ENCODE measurements at places on chromosomes 13 and 19.

GRCh38 chr19:44925114-44925891 lies 10.9 kb downstream of the APOC1 start:
- DNase-seq, result peak; percentile 89

GRCh38 chr19:16896146-16897028 lies 7.6 kb downstream of the F2RL3 start:
- DNase-seq, result no peak

DNA sequence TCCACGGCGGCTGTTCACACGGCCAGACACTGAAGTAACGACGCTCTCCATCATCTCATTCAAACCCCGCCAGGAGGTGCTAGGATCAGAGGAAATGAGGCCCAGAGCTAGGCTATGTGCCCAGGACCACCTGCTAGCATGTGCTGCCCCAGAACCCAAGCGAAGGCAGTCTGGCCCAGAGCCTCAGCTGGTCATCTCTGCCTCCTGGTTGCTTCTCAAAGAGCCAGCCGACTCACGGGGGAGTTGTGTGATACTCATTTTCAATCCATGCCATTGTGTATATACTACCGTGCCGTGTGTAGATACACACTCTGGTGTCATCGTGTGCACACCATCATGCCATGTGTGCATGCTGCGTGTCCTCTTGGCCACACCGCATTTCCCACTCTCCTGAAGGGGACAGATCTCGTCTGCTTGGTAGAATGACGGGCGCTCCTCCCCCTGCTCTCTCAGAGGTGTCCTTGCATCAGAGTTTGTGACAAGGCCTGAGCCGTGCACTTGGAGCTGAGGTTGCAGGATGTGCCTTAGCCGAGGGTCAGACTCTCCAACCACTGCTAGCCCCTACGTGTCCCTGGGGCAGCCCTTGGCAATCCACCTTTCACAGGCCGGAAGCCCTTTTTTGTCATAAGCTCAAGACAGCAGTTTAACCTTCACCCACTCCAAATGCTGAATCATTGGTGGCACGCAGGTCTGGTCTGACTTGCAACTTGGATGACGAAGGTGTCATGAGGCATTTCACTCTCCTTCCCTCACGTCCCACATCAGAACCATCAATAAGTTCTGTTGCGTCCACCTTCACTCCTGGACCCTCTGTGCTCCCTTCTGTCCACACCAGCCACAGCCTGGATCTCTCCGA lies 130.4 kb downstream of the CRYL1 start:
- DNase-seq, result no peak

GRCh38 chr13:62626771-62627170 lies 1211.1 kb upstream of the PCDH20 start:
- no peak for DNase-seq

GRCh38 chr13:96052656-96053002 lies 572 bp downstream of the UGGT2 start:
- DNase-seq, result no peak

- no peak for DNase-seq
Observed at GRCh38 chr19:919199-920050, 2.3 kb downstream of the KISS1R start.

DNA sequence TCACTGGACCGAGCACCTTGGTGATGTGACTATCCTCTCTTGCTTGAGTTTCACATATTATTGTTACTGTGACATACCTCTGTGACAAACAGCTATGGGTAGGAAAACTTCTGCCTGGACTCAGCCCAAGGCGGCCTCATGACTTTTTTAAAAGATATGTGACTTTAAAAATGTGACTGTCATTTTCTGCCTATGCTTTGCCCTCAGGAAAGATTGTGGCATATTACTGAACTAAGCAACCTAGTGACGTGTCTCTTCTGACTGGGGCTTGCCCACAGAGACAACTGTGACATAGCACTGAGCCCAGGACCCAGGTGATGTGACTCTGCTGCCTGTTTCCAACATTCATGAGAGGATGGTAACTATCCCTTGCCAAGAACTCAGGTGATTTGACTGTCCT lies 84.8 kb downstream of the ZNF728 start:
- DNase-seq, result no peak

DNA sequence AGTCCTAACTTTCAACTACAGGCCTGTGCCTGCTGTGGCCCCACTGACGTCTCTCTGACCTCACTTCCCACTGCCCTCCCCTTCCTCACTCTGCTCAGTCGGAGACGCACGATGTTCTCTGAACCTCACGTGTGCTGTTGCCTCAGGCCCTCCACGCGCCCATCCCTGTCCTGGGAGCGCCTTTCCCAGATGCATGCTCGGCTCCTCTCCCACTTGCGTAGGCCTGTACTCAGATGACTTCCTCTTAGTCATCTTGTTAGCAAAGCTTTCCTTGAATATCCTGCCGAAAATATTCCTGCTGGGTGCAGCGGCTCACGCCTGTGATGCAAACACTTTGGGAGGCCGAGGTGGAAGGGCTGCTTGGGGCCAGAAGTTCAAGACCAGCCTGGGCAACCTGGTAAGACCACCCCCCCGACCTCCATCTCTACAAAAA lies 9.3 kb upstream of the SYT5 start:
- no peak for DNase-seq

DNA sequence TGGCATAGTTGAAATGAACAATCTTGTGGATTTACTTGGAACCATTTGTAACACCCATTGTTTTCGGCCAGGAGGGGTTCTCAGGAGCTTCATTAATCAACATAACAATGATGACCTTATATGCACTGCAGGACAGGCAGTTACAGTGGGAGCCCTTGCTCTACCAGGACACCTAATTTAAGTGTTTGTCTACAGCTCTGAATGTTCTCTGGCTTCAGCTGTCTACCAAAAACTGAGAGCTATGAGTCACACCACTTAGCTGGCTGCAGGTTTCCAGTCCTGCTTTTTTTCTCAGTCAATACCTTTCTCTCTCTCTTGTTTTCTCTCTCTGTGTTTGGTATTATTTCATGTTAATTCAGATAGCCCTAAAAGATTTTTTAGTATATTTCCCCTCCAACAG lies 105.4 kb upstream of the MBNL2 start:
- no peak for DNase-seq

GRCh38 chr13:47650209-47650608 lies 350.9 kb downstream of the SUCLA2 start:
- DNase-seq, result no peak

- DNase-seq, result no peak
Observed at GRCh38 chr13:31227870-31228269, 28.1 kb downstream of the B3GLCT start.

DNA sequence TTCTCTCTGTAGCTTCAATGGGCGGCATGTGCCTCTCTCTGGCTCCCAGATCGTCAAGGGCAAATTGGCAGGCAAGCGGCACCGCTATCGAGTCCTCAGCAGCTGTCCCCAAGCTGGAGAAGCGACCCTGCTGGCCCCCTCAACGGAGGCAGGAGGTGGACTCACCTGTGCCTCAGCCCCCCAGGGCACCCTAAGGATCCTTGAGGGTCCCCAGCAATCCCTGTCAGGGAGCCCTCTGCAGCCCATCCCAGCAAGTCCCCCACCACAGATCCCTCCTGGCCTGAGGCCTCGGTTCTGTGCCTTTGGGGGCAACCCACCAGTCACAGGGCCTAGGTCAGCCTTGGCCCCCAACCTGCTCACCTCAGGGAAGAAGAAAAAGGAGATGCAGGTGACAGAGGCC lies 1.7 kb downstream of the POLR1G start:
- DNase-seq, result no peak

DNA sequence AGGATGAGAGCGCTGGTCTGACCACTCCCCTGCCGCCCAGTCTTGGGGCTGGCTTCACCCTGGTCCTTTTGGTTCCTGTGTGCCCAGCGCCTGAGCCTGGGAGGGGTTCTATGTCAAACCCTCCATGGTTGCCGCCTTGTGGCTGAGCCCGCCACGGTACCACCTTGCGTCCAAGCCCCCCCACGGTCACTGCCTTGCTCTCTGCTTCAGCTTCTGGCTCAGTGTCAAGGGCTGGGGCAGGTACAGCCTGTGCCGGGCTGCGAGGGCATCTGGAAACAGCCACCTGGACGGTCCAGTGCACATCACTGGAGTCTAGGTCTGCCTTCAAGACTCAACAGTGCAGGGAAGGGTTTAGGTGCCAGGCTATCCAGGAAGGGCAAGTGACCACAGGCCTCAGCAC lies 14.3 kb upstream of the GALP start:
- no peak for DNase-seq

DNA sequence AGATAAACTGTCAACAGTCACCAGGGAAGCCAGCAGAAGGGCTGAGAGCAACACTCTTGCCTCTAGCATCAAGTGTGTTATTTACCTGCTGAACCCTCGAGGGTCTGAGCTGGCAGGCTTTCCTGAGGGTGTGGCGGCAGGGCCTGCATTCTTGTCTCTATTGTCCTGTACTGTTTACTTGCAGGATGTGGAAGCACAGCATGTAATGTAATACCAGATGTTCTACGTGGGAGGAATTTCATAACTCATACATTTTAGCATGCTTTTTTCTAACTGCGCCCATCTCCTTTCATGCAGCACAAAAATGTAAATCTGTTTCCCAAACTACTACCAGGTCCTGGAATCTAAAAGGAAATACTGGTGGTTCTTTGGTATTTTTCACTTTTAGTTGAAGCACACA lies 153.1 kb downstream of the RGCC start:
- DNase-seq, result peak; percentile 39

GRCh38 chr13:28582892-28583240 lies 76.1 kb upstream of the POMP start:
- DNase-seq, result no peak

DNA sequence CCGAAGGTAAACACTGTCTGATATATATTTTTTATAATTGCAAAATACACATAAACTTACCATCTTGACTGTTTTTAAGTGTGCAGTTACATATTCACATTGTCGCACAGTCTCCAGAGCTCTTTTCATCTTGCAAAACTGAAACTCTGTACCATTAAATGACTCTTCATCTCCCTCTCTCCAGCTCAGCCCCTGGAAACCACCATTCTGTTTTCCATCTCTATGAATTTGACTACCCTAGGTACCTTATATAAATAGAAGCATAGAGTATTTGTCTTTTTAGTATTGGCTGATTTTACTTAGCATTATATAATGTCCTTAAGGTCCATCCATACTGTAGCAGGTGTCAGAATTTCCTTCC lies 45.8 kb downstream of the LRCH1 start:
- DNase-seq, result no peak

DNA sequence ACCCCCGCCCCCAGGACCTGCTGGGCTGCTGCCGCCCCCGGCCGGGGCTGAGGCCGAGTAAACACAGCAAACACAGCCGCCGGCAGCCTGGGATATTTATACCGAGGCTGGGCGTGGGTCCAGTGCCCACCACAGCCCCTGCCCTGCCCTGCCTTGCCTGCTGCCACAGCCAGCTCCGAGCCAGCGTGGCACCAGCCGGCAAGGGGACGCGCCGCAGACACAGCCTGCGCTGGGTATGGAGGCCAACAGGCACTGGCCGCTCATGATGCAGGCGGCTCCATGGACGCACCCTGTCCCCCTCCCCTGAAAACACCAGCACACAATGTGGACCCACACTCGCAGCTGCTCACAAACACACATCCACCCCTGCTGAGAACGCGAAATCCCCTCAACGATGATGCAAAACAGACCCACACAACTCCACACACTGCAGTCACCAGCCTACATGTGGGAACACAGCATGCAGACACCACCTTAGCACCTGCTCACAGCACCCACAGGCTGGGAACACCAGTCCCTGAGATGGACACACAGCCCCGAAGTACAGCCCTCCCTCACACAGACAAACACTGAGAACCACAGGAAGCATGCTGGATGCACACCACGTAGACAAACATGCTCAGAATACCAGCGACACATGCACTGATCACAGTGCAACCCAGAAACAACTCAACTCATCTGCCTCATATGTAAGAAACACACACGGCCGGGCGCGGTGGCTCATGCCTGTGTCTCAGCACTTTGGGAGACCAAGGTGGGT lies 16.2 kb downstream of the CCDC97 start:
- DNase-seq, result peak; percentile 81

DNA sequence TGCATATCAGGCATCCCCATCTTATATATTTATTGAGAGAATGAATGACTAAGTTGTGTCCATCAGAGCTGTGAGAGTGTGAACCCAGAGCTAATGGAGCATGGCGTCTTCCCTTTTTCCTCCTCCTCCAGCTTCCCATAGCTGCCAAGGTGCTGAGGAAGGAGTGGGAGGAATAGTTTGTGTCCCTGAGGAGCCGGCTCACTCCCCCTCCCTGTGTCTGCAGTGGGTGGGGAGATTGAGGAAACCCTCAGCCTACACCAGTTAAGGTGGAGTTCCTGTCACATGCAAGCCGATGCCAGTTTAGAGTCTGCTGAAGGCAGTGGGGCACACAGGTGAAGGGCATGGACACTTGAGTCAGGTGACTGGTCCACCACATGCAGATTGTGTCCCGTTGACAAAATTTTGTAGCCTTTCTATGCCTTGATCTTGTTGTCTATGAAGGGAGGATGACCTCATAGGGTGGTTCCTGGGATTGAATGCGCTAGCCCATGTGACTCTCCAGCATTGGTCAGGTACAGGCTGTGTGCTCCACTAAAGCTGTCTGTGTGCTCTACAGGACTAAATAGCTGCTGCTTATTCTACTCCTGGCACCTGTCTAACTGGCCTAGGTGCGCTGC lies 47.6 kb upstream of the GPI start:
- DNase-seq, result no peak

DNA sequence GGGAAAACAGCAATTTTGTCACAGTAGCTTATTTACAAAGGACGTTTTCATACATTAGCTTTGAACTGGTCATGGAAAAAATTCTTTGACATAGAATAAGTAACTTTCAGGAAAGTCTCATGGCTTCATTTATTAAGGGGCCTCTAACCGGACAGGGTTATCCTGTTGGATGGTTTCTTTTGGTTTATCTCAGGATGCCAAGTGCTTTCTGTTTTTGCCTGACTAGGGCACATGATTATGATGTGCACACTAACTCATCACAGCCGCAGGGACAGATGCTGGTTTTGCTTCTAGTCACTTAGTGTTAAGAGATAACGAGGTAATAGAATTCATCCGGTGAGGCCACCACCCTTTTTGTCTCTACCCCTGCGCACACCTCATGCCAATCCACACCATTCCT lies 53.0 kb downstream of the TGDS start:
- DNase-seq, result no peak

- DNase-seq, result peak; percentile 68
Observed at GRCh38 chr13:42041684-42042035, 6.8 kb upstream of the DGKH start.

GRCh38 chr13:100870898-100871297 lies 196.3 kb upstream of the TMTC4 start:
- DNase-seq, result no peak

GRCh38 chr13:49296659-49297058 lies 48.9 kb downstream of the CDADC1 start:
- DNase-seq, result no peak

DNA sequence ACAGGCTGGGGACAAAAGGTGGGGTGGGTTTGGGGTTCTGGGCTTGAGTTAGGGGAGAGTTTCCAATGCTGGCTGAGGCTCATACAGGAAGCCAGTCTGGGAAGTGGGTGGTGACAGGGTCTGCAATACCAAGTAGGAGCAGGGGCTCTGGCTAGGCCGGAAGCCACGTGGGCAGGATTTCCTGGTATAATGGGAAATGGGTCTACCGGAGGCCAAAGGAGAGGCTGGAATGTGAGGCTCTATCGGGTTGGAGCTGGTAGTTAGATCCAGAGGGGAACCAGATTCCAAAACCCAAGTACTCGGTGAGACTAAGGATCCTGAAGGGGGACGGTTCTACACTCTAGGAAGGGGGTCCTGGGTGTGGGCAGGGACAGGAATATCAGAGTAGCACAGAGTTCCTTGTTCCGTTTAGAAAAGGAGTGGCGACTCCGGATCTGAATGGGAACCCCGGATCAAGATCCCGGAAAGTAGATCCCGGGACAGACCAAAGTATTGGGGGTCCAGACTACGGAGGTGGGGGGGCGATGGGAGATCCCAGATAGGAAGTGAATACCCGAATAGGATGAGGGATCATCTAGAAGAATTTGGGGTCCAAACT lies 802 bp downstream of the CDC37 start:
- DNase-seq, result peak; percentile 58

- no peak for DNase-seq
Observed at GRCh38 chr13:58018020-58018419, 386.5 kb downstream of the PCDH17 start.

Data from femur (tissue), 1 donor.